Activated naive CD8-positive, alpha-beta T cell treated with anti-CD3 and anti-CD28 coated beads for 36 hours (primary cell): ENCODE measurements at places on chromosomes 11 and 22.

- DNase-seq: peak; percentile 75
- H3K4me3 ChIP-seq: peak overlapping the region; percentile 18
- peaks cover 78% of the 10 kb centered on the region for H3K4me1 ChIP-seq
- peak overlapping the region; percentile 82 for H3K27ac ChIP-seq
These were observed 46.4 kb downstream of the CD82 start for GRCh38 chr11:44611687-44612434.

DNA sequence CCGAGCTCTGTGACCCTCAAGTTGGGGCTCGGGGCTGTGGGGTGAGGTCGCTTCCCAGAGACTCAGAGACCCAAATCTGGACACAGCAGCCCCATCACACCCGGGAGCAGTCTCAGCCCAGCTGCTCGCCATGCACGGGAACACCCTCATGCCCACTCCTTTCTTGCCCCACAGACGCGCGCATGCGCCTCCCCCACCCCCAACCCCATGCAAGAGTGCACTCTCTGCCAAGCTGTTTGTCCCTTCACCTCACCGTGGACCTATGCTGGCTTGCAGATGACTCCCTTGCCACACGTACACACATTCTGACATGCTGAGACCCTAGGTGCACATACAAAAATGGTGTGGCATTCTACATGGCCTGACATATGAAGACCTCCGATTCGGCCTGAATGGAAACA lies 478 bp upstream of the CD248 start:
- peak overlapping the region; percentile 98 for H3K27ac ChIP-seq
- peaks cover 4% of the 10 kb centered on the region for H3K36me3 ChIP-seq
- H3K4me1 ChIP-seq: peaks cover 57% of the 10 kb centered on the region
- DNase-seq: peak; percentile 61
- peak overlapping the region; percentile 75 for H3K4me3 ChIP-seq

GRCh38 chr22:43234264-43234988 lies 47.5 kb upstream of the TTLL12 start:
- H3K27ac ChIP-seq: no peak overlapping the region
- no peak for DNase-seq
- H3K4me1 ChIP-seq: peaks cover 4% of the 10 kb centered on the region

DNA sequence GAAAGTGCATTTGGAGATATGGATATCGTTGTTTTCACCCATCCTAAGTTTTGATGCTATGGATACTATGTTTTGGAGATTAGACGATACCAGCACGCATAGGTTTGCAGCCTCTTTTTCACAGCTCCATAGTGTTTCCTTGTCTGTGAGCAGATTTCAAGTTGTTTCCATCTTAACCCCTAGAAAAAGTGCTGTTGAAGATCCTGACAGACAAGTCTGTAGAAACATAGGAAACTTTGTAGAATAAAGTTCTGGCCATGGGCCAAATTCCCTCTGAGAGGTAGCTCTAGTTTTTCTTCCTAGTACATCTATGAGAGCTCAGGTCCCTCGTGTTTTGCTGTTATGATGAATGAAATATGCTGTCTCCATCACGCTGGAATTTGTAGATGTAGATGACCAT lies 32.4 kb downstream of the ST3GAL4 start:
- no peak overlapping the region for H3K4me3 ChIP-seq
- no peaks in the 10 kb centered on the region for H3K36me3 ChIP-seq
- peaks cover 4% of the 10 kb centered on the region for H3K4me1 ChIP-seq
- H3K27ac ChIP-seq: no peak overlapping the region

GRCh38 chr22:30244066-30244465 lies 2.5 kb downstream of the LIF start:
- H3K4me3 ChIP-seq: peak overlapping the region; percentile 100
- H3K36me3 ChIP-seq: peaks cover 50% of the 10 kb centered on the region
- peak overlapping the region; percentile 99 for H3K27ac ChIP-seq
- H3K27me3 ChIP-seq: peaks cover 11% of the 10 kb centered on the region

- H3K4me3 ChIP-seq: no peak overlapping the region
- no peaks in the 10 kb centered on the region for H3K36me3 ChIP-seq
- no peak for DNase-seq
- peaks cover 18% of the 10 kb centered on the region for H3K27me3 ChIP-seq
- H3K27ac ChIP-seq: no peak overlapping the region
These were observed 18.8 kb upstream of the RTL6 start for GRCh38 chr22:44516841-44517240.

DNA sequence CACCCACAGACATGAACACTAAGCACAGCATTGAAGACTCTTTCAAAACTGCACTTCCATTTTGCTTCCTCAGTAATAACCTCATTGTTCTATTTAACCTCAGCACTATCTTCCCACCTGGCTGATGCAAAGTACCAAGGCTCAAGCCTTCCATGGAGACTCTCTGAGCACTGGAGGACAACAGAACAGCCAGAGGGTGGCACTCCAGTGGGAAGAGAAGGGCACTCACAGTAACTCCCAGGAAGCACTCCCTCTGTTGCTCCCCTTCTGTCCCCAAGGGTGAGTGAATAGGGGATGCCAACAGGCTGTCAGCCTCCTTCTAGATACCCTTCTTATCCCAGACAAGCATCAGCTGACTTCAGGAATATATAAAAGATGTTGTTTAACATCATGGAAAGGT lies 3.5 kb downstream of the ME3 start:
- H3K4me3 ChIP-seq: no peak overlapping the region
- peaks cover 55% of the 10 kb centered on the region for H3K27me3 ChIP-seq
- peaks cover 7% of the 10 kb centered on the region for H3K4me1 ChIP-seq
- DNase-seq: no peak
- peaks cover 2% of the 10 kb centered on the region for H3K36me3 ChIP-seq

- no peaks in the 10 kb centered on the region for H3K27me3 ChIP-seq
- H3K4me1 ChIP-seq: peaks cover 47% of the 10 kb centered on the region
- H3K27ac ChIP-seq: no peak overlapping the region
- peaks cover 39% of the 10 kb centered on the region for H3K36me3 ChIP-seq
- no peak overlapping the region for H3K4me3 ChIP-seq
These were observed 9.2 kb upstream of the MTFP1 start for GRCh38 chr22:30416403-30416802.

- no peaks in the 10 kb centered on the region for H3K4me1 ChIP-seq
- peaks cover 14% of the 10 kb centered on the region for H3K27me3 ChIP-seq
- no peak for DNase-seq
- no peaks in the 10 kb centered on the region for H3K36me3 ChIP-seq
These were observed 111.9 kb downstream of the CCDC34 start for GRCh38 chr11:27250867-27251665.

GRCh38 chr11:104055596-104055995 lies 19.2 kb downstream of the DDI1 start:
- H3K4me1 ChIP-seq: no peaks in the 10 kb centered on the region
- H3K27me3 ChIP-seq: no peaks in the 10 kb centered on the region
- DNase-seq: no peak
- H3K4me3 ChIP-seq: no peak overlapping the region
